Activated CD8-positive, alpha-beta memory T cell treated with anti-CD3 and anti-CD28 coated beads for 1 hour (primary cell): ENCODE measurements at places on chromosomes 6 and 20.

GRCh38 chr6:33744001-33744848 is 2.5 kb downstream of the IP6K3 start:
- peak; percentile 44 for DNase-seq

GRCh38 chr6:150276937-150277742 is 91.7 kb upstream of the IYD start:
- no peak for DNase-seq

- no peak for DNase-seq
Measured at GRCh38 chr6:117483004-117483644, 650 bp downstream of the DCBLD1 start.

DNA sequence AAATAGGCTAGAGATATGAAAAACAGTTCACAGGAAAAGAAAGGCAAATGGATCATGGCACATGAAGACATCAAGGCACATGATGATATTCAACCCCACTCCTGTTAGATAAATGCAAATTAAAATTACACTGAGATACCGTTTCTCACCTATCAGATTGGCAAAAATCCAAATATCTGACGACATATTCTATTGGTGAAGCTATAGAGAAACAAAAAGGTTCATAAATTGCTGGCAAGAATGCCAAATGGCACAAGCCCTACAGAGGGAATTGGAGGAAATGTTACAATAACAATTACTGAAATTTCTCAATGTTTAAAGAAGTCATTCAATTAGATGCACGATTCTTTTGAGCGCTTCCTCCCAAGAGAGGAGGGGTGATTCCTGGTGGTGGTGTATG is 45.3 kb upstream of the DSN1 start:
- no peak for DNase-seq

GRCh38 chr20:11375966-11376365 is 541.7 kb upstream of the BTBD3 start:
- no peak for DNase-seq

DNA sequence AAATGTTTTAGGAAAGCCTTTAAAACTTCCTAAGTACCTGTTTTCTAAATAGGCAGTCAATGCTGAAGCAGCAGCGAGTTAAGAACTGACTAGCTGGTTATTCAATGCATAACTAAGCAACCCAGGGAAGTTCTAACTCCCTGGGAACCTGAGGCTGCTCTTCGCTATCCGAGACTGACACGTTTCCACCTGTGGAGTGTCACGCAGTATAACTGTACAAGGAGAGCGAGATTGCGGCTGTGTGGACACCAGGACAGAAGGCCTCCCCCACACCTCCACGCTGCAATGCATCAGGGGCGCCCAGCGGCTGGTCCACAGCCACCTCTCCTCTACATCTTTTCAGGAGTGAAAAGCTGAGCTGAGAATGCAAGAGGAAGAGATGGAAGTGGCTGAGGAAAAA is 8.0 kb downstream of the PXDC1 start:
- no peak for DNase-seq

DNA sequence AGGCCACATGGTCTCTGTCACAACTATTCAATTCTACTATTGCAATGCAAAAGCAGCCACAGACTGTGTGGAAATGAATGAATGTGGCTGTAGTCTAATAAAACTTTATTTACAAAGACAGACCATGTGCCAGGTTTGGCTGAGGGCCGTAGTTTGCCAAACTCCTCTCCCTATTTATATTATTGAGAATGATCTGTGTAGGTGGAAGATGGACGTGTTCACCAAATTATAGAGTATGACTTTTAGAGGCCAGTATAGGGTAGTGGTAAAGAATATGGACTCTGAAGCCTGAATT is 125.7 kb upstream of the MYLIP start:
- DNase-seq, result no peak
